Activated CD4-positive, alpha-beta T cell treated with anti-CD3 and anti-CD28 coated beads for 24 hours (primary cell): ENCODE measurements at places on chromosomes 11 and 22.

GRCh38 chr11:118652681-118653181 is 26.7 kb downstream of the TREH start:
- no peak for DNase-seq

DNA sequence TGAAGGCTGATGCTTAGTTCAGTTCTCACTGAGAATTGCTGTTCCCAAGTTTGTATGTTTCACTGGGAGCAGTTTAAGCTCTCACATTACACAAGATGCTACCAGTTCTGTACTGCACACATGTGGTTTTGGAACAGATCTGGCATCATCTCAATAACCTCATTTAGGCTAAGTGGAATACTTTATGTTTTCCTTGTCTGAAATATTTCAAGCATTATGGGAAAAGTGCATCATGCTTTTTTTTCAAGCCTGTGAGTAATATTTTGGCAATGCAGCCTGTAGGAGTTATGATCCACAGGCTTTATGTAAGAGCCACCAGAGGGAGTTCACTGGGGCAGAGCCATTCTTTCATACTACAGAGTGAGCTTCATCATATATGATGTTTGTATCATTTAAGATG is 141.5 kb downstream of the OR4C45 start:
- no peak for DNase-seq

DNA sequence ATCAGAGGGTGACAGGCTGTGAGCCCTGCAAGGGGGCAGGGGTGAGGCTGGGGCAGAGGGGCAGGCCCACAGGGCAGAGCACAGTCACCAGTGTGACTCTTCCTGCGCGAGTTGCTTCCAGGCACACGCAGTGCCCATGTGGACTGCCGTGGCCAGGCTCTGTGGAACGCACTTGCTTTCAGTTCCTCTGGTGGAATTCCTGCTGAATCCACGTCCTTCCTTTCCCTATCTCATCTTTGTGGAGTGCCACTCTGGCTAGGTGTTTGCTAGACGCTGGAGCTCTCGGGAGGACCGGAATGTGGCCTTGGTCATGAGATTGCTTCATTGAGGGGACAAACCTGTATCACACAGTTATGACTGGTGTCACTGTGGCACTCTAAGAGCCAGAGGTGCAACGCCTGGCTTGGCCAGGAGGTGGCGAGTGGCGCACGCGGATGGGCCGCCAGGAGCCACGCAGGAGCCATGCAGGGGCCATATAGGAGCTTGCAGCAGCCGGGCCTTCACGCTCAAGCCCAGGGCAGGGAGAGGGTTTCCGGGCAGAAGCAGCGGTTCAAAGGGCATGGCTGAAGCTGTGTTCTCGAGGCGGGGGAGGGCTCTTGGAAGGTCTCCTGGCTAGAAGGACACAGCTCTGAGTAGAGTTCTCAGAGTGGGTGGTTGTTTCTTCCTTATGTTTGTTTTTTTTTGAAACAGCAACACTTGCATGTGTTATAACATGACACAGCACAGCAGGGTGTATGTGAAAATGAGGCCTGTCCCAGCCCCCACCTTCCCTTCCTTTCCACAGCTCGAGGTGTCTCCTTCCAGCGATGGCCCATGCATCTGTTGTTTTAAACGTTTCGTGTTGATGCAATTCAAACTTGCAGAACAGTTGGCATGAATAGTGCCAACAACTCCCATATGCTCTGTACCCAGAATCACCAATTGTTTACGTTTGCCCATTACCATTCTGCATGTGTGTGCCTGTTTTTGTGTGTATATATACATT is 36.2 kb downstream of the TBC1D22A start:
- peak; percentile 69 for DNase-seq

DNA sequence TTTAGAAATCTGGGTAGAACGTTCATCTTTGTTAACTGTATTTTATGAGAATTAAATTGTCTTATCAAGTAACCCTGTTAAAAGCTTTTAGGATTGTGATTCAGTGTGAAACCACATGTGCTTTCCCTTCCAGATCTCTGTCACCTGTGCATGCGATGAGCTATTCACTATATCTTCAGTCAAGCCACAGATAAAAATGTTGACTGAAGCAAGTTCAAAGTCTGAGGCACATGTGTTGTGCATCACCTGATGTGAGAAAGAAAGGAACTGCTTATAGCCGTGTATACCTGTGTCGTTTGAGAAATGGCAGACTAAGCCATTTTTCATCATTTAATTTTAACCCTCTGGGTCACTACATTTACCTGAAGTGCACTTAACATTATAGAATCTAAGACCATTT is 1088.9 kb upstream of the TENM4 start:
- no peak for DNase-seq

DNA sequence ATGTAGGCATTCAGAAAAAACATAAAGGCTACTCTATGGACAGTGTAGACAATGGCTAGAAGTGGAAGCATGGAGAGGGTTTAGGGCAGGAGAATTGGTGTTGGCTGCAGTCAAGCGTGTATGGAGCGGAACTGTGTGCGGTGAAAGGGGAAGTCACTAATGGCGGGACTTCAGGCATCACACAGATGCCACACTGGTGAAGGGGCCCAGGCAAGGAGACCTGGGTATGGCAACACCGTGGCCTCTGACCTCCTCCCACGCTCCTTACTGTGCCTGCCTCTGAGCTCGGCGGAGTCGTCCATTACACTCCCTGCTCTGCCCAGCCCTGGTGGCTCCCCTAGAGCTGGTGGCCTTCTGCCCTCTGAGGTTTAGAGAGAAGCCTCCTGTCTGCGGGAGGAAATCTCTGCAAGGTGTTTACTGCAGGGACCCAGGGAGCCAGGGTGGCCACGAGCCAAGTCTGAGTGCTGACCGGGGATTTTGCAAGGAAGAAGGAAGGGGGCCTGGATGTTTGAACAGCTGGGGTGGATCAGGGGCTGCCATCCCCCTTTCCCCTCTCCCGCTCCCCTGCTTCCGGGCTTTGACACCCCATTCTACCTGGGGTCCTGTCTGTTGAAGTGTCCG is 75.1 kb upstream of the TSPAN18 start:
- DNase-seq = no peak

DNA sequence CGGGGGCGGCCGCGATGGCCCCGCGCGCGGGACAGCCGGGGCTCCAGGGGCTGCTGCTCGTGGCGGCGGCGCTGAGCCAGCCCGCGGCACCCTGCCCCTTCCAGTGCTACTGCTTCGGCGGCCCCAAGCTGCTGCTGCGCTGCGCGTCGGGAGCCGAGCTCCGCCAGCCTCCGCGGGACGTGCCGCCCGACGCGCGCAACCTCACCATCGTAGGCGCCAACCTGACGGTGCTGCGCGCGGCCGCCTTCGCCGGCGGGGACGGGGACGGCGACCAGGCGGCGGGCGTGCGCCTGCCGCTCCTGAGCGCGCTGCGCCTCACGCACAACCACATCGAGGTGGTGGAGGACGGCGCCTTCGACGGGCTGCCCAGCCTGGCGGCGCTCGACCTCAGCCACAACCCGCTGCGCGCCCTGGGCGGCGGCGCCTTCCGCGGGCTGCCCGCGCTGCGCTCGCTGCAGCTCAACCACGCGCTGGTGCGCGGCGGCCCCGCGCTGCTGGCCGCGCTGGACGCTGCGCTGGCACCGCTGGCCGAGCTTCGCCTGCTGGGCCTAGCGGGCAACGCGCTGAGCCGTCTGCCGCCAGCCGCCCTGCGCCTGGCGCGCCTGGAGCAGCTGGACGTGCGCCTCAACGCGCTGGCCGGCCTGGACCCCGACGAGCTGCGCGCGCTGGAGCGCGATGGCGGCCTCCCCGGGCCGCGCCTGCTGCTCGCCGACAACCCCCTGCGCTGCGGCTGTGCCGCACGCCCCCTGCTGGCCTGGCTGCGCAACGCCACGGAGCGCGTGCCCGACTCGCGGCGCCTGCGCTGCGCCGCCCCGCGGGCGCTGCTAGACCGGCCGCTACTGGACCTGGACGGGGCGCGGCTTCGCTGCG is 697 bp downstream of the TPBGL start:
- peak; percentile 79 for DNase-seq

DNA sequence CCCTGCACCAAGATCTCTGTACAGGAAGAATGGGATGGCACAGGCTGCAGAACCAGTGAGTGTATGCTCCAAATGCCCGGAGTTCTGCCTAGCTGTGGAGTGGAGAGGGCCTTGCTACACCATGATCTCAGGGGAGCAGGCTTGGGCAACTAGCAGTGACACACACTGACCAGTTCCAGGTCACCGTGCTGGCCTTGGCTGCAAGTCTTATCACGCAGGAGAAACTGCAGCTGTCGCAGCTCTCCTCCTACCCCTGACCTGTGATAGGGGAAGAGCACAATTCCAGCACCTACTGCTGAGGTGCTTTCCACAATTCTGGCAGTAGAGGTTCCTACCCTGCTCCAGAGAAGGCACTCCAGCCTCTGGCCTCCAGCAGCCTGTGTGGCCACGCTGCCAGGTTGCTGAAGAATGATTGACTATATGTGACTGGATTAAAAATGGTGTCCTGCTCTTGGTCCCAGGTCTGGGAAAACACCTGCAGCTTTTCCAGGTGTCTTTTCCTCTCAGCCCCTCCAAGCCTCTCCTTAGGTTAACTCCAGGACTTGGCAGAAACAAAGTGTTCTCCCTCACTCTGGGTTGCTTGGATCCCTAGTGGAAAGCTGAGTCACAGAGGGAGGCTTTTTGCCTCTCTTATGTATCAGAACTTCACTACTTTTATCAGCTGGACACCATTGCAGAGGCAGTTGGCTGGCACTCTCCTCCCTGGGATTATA is 43.3 kb upstream of the PTPN5 start:
- DNase-seq = no peak

DNA sequence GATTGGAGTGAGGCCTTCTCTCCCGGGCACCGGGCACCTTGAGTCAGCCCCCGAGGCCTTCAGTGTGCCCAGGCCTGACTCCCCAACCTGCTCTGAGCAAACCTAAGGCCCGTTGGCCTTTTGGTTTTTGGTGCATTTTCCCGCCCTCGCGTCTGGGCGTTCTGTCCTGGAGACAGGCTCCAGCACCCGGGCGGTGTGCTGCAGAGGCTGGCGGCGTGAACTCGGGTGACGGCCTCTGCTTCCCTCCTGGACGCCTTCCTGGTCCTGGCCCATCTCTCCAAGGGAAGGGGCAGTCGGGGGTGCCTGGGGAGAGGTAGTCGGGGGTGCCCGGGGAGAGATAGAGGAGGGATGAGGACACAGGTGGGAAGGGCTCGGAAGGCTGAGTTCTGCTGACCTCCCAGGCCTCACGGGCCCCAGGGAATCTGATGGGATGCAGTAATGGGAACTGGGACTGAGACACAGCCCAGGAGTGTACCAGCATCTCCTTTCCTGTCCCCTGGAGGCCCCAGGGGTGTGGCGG is 1326.4 kb downstream of the BRD1 start:
- no peak for DNase-seq

DNA sequence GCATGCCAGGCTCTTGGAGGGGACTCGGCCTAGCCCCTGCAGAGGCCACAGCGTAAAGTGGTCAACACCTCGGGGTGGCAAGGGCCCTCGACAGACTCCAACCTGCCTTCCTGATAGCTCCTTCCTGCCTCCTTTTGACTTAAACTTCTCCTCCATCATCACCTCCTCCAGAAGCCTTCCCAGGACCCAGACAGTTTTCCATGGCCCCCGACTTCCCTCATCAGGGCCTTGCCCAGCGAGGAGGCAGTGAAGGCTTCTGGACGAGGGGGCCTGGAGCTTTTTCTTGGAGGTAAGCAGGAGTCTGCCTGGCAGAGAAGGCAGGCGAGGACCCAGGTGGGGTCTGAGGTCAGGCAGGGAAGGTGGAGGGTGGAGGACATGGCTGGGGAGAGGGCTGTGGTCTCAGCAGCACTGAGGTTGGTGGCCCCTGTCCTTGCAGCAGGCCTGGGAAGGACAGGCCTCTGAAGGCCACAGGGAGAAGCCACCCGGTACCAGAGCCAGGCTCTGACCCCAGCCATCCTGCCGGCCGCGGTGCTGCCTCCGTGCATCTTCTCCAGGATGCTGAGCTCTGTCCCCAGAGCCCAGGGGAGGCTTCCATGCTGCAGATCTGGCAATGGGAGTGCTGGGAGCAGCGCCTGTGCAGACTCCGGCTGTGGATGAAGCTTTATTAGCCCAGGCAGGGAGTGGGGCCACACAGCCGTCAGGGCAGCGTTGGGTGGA is 81.4 kb downstream of the WNT7B start:
- no peak for DNase-seq

DNA sequence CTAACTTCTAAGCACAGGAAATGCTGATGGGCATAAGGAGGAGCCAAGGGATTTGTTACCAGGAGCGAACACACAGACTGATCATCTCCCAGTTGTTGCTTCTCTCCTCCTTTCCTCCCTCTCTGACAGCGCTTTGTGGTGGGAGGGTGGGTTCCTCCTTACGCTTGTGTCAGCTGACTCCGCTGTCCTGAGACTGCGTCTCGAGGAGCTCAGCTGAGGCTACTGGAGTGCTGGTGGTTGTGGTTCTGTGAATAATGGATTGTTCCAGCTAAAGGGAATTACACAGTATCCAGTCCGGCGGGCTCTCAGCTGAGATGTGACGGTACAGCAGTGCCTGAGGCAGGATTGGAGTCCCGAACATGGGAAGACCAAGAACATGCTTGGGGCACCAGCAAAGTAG is 113.4 kb downstream of the CTNND1 start:
- DNase-seq = no peak

GRCh38 chr22:19038728-19039447 is 83.3 kb downstream of the DGCR2 start:
- DNase-seq = no peak

DNA sequence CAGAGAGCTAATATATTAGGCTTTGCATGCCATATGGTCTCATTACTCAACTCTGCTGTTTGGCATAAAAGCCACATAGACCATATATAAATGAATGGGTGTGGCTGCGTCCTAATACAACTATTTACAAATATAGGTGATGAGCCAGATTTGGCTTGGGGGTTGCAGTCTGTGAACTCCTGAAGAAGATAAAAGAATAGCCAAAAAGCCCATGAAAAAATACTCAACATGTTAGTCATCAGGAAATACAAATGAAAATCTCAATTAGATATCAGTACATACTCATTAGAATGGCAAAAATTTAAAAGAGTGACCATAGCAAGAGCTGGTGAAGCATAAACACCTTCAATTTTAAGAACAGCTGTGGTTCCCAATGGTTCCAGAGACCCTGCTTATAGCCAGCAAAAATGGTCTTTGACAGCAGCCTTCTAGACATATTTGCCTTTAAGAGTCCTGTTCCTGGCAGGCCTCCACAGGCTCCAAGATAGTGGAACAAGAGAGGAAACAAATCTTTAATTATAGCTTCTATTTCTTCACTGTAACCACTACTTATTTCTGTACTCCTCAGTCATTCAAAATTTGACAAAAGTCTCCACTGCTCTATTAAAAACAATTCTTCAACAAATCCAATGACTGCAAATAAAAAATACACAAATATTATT is 16.1 kb downstream of the C2CD3 start:
- no peak for DNase-seq

- DNase-seq = no peak
These were observed 30.0 kb downstream of the CYB5R2 start for GRCh38 chr11:7643314-7643713.

DNA sequence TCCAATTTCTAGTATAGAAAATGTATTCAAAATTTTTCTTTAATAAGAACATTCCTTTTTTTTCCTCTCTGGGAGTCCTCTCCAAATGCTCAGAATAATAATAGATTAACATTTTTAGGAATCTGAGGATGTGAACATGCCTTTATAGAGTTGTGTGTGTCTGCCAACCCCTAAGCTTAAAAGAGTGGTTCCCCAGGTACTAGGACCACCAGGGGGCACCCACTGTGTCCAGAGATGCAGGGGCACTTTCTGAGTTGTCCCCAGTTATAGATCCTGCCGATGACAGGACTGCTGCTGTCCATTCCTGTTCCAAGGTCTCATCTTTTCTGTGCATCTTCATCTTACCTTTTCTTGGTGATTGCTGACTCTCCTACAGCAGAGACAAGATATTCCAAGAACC is 27.0 kb upstream of the MICAL2 start:
- DNase-seq = no peak

GRCh38 chr11:18566406-18566805 is 22.1 kb downstream of the UEVLD start:
- no peak for DNase-seq

GRCh38 chr11:77191429-77191822 is 63.4 kb downstream of the MYO7A start:
- no peak for DNase-seq
